ENCODE measurements at places on chromosomes 11 and 22. TPM values are rescaled to one million over a fixed set of nuclear protein-coding genes. Genes with fewer than 3 reads are reported as not detected.

Gene APOA5
- total RNA-seq = not detected

Gene MFNG
- 147 TPM for total RNA-seq

Gene IGHMBP2
- total RNA-seq = 10.3 TPM

Gene RSF1
- total RNA-seq = 23.6 TPM

Gene HIPK3
- 23.8 TPM for total RNA-seq

Gene TRAPPC4
- 68.0 TPM for total RNA-seq

Gene ANO5
- 0.13 TPM for total RNA-seq

Gene ZNF280B
- 0.94 TPM for total RNA-seq

Gene FOLH1
- total RNA-seq = 1.1 TPM

Gene CRYAB
- not detected for total RNA-seq

Gene SSTR3
- not detected for total RNA-seq

Gene KCNQ1OT1
- total RNA-seq = 0.10 TPM

Gene SYCE3
- total RNA-seq = not detected

Gene ATM
- 22.3 TPM for total RNA-seq

Gene NLRP6
- not detected for total RNA-seq

Gene E2F8
- 4.5 TPM for total RNA-seq

Gene KRTAP5-2
- total RNA-seq = not detected

Gene SPI1
- total RNA-seq = not detected

Gene MUC6
- total RNA-seq = not detected

Gene TRIM29
- 0.20 TPM for total RNA-seq

Gene DDX25
- not detected for total RNA-seq

Gene IGLL1
- not detected for total RNA-seq

Gene TNNI2
- not detected for total RNA-seq

Gene SNX19
- 41.3 TPM for total RNA-seq

Measured in mammary microvascular endothelial cell (primary cell).